Stimulated activated CD4-positive, alpha-beta T cell treated with anti-CD3 and anti-CD28 coated beads, Interleukin-1b, Interleukin-23, amount 100 ng/mL, for 24 hours (primary cell): ENCODE measurements at places on chromosomes 16 and 17.

DNA sequence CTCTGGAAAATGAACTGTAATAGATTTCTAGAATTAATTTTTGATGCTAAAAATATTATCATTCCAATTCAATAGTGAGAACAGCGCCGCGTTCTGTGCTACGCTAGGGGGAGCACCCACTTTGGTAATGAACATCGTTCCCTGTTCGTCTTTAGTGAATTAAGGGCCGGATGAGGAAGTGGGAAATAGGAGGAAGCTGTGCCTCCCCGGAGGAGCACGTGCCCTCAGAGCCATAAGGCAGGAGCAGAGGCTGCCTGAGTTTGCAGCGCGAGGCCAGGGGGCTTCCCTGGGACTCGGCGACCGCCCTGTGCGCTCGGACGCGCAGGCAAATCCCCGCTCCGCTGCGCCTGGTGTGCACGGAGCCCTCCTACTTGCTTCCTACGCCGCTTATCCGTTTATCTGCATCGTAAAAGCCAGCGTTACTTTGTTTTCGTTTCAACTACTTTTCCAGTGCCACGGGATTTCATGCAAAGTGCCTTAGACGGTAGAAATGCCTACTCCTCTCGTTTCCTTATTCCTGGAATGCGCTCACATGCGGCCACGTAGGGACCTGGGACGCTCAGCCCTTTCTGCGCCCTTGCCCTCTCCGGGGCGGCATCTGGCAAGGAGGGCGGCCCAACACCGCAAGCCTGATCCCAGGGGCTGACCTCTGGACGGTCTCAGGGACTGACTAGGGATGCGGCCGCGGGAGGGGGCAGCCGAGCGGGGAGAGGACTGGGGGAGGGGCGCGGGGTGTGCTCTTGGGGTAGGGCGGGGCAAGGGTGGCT is 76.4 kb downstream of the KCNJ12 start:
- no peak for DNase-seq

GRCh38 chr16:80743772-80744171 is 60.6 kb downstream of the CDYL2 start:
- DNase-seq: no peak

- DNase-seq: no peak
Measured at GRCh38 chr17:35175638-35176415, 18.4 kb downstream of the SLC35G3 start.

DNA sequence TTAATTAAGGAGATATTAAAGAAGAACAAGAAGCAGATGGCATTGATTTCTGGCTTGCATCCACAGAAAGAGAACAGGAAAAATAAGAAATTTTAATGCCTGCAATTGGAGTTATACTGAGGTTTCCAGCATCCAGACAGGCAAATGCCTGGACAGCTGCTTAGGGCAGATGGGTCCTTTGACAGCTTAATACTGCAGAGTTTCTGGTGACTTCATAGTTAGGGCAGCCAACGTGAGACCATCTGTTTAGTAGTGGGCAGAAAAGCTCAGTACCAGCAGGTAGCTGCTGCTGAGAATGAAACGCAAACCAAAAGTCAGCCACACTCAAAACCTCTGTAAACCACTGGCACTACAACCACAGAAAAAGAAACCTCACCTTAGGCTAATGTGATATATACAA is 109.8 kb downstream of the CDK5R1 start:
- no peak for DNase-seq

GRCh38 chr17:67479148-67479547 is 102.1 kb downstream of the PITPNC1 start:
- DNase-seq: no peak

- DNase-seq: no peak
Measured at GRCh38 chr17:859824-860195, 77.7 kb downstream of the MRM3 start.

DNA sequence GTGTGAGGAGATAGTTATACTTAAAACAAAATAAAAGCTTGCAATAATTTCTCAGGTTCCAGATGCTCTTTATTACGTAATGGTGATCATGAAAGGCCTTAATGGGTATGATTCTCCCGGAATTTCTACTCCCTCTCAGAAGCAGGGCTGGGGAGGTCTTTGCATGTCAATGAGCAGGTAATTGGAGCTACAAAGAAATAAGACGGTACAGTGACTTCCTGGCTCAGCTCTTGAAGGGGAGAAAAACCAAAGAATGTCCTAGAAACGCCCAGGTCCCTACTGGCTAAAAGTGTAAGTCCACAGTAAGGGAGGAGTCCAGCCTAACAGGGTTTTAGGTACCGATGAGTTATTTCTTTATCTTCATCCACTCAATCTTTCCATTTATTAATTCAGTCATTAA is 390.9 kb downstream of the TMEM114 start:
- DNase-seq: no peak

DNA sequence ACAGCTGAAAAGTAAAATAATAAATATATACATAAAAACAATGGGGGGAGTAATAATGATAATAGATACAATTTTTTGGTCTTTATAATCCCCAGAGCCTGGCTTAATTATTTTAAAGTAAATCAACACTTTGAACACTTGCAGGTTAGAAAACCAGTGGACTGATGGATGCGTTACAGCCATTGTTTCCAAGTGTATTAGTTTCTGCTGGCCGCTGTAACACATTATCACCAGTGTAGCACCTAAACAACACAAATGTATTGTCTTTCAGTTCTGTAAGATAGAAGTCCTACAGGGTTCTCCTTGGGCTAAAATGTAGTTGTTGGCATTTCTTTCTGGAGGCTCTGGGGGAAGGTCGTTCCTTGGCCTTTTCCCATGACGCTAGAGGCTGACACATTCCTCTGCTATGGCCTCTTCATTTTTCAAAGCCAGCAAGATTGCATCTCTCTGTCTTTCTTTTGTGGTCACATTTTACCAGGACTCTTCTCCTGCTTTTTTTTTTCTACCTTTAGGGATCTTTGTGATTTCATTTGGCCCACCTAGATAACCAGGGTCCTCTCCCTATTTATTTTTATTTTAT is 116.8 kb downstream of the WWOX start:
- DNase-seq: no peak

DNA sequence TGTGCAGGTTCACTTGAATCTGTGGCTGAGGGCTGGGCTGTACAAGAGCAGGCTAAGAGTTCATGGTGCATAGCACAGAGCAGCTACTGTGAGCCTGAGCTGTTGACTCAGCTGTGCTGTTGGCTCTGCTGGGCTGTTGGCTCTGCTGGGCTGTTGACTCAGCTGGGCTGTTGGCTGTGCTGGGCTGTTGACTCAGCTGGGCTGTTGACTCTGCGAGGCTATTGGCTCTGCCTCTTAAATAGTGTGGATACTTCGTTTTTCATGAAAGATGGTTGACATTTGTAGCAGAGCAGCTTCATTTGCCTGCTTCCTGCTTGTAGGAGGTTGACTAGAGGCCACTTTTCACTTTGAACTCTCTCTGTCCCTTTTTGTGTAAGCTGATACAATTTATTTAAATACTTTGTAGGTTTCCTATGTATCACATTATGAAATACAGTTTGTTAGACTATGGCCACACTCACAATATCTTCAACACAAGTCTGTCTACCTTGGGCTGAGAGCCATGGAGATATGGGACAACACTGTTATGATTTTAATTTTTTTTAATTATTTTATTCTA is 40.3 kb upstream of the CCNF start:
- no peak for DNase-seq

DNA sequence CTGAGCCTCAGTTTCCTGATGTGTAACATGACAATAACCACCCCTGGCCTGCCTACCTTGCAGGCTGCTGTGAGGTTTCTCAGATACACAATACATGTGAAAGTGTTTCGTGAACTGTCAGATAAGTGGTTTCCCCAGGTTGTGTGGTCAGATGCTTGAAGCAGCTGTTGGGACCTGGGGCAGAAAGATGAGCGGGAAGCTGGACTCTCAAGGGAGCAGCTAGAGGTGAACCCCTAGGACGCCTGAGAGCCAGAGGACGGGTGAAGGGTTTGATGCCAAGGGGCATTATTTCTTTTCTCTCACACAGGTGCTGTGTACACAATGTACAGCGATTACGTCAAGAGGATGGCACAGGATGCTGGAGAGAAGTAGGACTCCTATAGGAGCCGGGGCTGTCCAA is 2.3 kb downstream of the HIGD1B start:
- no peak for DNase-seq

DNA sequence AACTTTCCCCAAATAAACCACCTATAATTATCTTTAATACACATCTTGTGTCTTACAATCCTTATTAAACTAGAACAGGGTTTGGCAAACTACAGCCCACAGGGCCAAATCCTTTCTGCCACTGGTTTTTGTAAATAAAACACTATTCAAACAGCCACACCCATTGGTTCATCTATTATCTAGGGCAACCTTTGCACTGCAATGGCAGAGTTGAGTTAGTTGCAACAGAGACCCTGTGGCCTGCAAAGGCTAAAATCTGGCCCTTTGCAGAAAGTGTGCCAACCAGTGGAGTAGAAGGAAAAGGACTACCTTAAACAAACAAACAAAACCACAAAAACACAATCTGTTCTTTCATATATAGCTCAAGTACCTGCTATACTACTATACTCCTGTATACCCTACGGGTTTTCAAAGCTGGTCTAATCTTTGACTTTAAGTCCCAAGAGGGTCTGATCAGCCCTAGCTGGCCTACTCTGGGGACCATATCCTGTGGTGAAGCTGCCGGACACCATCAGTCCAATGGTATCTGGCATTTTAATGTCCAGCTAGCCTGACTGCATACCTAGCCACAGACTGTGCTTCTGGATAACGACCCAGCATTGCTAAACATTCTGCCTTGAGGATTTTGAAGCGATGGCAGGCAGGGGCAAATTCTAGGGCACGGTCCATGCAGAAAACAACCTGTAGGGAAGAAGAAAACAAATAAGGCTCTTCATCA is 23.3 kb downstream of the CNP start:
- DNase-seq: no peak

- DNase-seq: peak; percentile 8
Measured at GRCh38 chr17:58577696-58578095, 63.3 kb upstream of the MTMR4 start.

- DNase-seq: no peak
Measured at GRCh38 chr16:69397821-69398521, 12.2 kb upstream of the TERF2 start.

DNA sequence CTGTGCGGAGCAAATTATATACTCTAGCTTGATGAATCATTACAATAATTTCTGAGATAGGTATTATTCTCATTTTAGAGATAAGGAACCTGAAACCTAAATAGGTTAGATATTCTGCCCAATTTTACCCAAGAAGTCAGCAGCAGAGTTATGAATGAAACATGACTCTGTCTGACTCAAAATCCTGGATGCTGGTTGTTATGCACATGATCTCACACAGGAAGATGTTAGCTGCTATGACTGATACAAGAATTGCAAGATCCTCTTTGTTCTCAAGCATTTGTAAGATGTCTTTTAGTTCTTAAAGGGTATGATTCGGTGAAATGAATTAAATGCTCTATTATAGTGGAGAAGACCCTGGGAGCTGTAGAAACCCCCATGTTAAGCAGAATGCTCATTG is 447.8 kb downstream of the KIF2B start:
- DNase-seq: no peak

- DNase-seq: no peak
Measured at GRCh38 chr16:15996432-15997109, 47.2 kb downstream of the ABCC1 start.

DNA sequence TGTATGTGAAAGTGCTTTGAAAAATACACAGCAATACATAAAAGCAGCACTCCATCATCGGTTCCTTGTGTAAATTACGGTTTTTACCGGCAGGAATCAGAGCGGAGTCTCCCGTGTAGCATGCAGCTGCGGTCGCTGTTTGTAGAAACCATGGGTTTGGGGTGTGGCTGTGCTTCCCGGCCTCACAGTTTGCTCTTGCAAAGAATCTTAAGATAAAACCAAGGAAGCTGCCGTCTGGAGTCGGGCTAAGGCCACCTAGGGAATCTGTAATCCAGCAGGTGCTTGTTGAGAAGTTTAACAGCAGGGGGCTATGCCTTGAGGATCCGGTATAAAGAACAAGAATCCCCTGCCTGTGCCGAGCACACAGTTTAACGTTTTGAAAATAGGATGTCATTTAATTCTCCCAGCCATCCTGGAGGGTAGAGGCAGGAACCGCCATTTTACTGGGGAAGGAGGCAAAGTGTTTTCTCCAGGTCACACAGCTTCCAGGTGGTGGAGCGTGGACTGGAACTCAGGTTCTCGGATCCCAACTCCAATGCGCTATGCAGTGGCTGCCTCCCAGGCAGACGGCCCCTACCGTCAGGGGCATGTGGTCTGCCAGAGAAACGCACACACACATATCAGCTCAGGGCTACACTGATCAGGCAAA is 6.0 kb upstream of the TLCD3A start:
- no peak for DNase-seq

DNA sequence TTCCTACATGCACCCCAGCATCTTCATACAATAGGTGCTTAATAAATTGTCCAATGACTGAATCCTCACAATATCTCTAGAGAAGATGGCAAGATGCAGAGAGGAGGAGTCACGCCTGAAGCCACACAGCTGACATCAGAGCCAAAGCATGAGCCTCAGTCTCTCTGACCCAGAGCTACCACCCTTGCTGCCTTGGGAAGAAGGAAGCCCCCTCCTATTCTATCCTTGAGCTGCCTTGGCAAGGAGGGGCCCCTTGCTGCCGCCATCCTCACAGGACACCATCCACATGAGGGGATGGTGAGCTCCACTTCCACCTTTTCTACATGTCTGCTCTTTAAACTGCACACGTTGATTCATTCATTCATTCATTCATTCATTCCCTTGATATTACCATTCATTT is 37.0 kb upstream of the C16orf78 start:
- no peak for DNase-seq

DNA sequence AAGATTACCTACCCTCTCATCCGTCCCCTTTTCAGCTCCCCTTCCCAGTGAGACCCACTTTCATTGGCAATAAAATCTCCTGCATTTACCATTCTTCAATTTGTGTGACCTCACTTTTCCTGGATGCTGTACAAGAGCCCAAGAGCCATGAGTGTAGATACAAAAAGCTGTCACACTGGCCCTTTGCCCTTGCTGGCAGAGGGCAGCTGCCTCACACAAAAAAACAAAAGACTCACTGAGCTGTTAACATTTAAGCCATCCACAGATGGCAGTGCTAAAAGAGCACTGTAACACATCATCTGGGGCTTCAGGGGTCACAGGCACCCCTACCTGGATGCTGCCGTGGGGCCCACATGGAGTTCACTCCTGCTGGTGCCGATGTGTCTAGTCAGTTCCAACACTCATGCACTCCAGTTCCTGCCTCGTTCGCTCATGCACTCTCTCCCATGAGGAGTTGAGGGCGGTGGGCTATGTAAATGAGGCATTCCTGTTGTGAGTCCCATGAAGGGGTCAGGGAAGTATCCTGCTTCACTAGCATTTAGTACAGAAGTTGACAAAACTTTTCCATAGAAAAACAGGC is 123.1 kb downstream of the CA10 start:
- no peak for DNase-seq

- no peak for DNase-seq
Measured at GRCh38 chr16:24045641-24046040, 209.9 kb downstream of the PRKCB start.

GRCh38 chr16:56672761-56673536 is 3.3 kb downstream of the MT1H start:
- no peak for DNase-seq
